ENCODE measurements at places on chromosomes 3 and 15. TPM values are rescaled to one million over a fixed set of nuclear protein-coding genes. Genes with fewer than 3 reads are reported as not detected.
A peak's percentile ranks its signal among the peaks of the same experiment; 100 is the strongest.

PP2D1 gene
- not detected for total RNA-seq

DNA sequence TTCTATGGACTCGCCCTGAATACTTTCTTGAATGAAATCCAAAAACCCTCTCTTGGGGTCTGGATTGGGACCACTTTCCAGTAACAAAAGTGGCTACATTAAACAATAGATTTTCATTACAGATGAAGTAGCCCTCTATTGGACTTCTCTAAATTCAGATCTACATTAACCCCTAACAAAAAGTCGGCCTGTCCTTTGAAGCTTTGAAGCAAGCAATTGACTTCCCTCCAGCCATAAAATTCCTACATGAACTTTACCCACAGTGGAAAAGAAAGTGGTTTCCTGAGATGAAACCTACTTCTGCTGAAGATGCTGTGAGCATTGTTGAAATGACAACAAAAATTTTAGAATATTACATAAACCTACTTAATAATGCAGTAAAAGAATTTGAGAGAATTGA is 967.1 kb upstream of the ROBO1 start:
- no peak for DNase-seq

DNA sequence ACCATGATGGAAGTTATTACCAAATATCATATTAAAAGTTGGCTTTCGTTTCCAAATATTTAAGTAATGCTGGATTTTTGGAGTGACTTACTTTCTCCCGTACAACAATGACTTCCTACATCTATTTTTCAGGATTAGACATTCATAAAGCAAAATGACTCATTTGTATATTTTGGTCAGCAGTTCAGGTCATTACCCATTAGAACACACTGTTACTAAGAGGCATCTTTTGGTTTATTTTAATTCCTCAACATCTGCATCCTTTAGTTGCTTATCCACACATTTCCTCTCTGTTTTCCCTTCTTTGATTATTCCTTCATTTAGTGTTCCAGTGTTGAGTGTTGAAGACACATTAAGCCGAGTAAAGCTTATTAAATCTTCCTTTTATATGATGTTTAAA is 348.2 kb downstream of the NAALADL2 start:
- no peak for DNase-seq

GRCh38 chr15:45734260-45734711 is 99.5 kb downstream of the SQOR start:
- no peak for DNase-seq

DNA sequence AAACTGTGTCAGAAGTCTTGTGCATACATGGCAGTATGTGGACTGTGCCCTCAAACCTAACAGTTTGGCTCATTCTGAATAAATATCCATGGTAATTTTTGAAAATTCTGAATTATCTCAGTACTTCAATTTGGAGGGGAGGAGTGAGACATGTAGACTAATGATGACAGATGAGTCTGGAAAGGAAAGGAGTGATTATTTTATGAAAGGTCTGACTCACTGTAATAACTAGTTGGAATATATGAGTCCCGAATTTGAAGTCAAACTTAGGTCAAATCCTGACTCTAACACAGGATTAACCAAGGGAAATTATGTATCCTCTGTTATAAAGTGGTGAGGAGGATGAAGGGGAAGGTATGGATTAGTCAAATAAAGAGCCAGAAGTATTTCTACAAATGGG is 38.6 kb downstream of the SUCNR1 start:
- DNase-seq, result no peak

FBLN2 gene
- 30.9 TPM for total RNA-seq

FAM43A gene
- total RNA-seq, result 5.0 TPM

DNA sequence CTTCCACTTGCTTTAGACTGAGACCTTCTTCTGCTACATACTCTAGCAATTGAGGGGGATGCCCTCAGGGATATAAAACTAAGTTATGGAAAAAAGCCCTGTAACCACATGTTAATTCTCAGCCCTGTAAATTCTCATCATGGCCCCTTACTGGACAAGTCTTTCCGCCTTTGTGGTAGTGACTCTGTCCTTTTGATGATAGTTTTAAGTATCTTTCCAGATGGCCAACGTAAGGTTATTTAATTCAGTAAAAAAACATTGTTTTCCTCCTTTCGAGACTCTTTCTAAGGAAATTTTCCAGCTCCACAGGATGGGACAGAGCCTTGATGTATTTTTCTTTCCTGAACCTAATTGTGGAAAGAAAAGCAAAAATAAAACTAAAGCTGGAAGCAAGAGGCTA is 25.3 kb upstream of the TM4SF4 start:
- DNase-seq, result no peak

- DNase-seq, result peak; percentile 75
These were observed 3.5 kb downstream of the ISLR2 start for GRCh38 chr15:74133694-74134386.

ATP13A4 gene
- total RNA-seq, result 0.81 TPM

DNA sequence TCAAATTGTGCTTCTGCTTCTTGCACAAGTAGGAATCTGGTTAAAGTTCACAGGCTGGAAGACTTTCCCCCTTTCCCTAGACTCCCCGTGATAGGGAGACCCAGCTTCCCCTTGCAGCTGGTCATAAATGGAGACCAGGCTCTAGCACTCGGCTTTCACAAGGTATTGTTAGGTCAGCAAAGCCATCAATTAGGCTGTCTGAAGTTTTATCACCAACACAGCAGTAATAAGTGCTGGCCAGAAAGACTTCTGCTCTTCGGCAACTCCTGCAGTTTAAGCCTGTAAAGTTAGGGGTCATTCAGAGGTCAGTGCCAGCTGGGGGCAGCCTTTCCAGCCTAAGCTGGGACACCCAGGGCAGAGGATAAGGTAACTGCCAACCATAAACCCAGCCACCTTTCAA is 203.4 kb downstream of the MEIS2 start:
- DNase-seq, result no peak

SEC11A gene
- 187 TPM for total RNA-seq

DNA sequence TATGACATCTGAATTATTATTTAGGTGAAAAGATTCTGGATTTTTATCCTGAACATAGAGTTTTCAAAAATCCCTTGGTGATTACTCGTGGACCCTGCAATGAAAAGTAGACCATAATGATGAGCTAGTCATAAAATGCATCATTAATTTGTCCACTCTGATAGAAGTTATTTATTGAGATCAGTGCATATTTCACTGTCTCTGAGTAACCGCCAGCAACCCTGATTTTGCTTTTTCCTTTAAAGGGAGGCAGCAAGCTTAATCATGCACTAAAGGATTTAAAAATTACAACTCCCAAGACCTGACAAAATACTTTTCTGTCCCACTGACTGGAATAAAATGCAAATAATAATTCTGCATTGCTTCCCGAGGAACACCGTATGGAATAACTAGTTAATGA is 259.6 kb upstream of the DPPA4 start:
- no peak for DNase-seq

GRCh38 chr3:150344079-150344759 is 63.9 kb upstream of the TSC22D2 start:
- DNase-seq, result no peak

KCNAB1 gene
- total RNA-seq, result 0.42 TPM

GLDN gene
- total RNA-seq, result 0.67 TPM

GRCh38 chr3:170632780-170633179 is 46.9 kb upstream of the SLC7A14 start:
- no peak for DNase-seq

DNA sequence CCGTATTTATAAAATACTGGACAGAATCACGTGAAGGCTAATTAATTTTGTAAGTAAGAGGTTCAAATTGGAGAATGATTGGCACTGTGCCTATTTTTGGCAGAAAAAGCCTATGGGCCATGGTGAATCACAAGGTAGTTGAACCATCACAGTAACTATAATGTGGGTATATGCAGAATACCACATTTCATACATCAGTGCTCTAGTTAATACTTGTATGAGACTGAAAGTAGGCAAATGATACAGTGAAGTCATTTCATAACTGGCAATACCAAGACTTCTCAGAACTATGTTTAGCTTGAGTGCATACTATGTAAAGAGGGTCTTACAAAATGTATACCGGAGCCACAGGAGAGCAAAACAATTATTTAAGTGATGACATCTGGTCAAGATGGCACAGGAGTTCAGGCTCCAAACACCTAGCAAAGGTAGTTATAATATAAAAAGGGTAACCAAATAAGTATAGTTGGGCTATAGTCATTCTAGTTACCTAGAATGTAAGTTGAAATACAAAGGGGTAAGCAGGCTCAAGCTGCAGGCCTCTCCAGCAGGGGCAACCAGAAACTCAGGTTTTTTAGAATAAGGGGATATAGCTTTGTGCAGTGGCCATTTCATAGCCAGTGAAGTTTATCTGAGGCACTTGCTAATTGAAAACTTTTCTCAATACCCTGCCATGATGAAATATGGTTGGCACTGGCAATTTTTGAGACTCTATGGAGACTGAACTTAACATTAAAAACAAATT is 19.1 kb downstream of the GPR160 start:
- no peak for DNase-seq

- DNase-seq, result no peak
These were observed 41.4 kb downstream of the COL6A6 start for GRCh38 chr3:130558366-130558765.

- no peak for DNase-seq
These were observed 11.9 kb downstream of the DZIP1L start for GRCh38 chr3:138103466-138103865.

VPS39 gene
- total RNA-seq, result 26.6 TPM

GRCh38 chr3:117898722-117899522 is 1135.7 kb downstream of the IGSF11 start:
- no peak for DNase-seq

GOLGA8T gene
- total RNA-seq, result 1.1 TPM

DNA sequence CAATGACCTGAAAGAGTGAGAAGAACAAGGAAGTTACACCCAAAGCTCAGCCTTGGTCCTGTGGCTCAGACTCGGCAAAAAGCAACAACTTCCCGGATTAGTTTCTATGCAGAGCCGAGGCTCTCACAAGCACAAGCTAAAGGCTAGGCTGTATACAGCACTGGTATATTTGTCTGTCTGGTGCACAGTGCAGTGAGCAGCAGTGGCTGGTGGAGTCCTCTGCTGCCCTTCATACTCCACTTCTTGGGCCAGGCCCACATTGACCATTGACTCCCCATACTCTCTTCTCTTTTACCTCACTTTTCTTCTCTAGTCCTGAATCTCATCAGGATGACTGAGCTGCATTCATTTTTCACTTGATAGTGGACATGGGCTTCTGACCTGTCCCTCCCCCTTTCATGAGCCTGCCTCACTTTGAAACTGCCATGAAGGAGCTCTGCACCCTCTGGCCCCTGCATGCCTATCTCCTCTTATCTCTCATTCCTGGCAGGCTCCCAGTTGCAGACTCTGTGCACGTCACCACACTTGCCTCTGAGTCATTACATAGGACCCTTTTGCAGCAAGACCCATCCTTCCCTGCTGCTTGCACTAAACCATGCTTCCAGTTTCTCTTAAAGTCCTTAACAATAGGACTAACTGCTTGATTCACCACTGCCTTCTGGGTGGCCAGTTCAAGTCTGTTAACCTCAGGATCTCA is 379.3 kb downstream of the NTRK3 start:
- no peak for DNase-seq

DNA sequence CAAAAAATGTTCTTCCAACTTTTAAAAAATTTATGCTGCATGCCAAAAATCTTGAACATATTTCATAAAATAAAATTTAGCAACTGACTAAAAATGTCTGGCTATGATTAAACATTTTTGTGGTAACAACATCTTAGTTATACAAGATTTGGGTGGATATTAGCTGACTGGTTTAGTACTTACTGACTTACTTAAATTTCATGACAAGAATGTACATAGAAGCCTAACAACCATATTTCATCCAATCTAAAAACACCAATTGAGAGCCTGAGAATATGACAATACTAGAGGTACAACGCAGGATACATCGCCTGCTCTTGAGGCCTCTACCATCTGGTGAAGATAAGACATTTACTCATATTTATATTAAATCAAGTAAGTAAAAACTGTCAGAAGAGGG is 34.6 kb downstream of the GNB4 start:
- DNase-seq, result no peak

CNTN6 gene
- not detected for total RNA-seq

LYSMD4 gene
- total RNA-seq, result 6.4 TPM

FANCD2 gene
- total RNA-seq, result 77.5 TPM

SCN5A gene
- 8.1 TPM for total RNA-seq

SH2D7 gene
- not detected for total RNA-seq

- DNase-seq, result no peak
These were observed 90.1 kb downstream of the TMCO5A start for GRCh38 chr15:38024293-38025091.

DNA sequence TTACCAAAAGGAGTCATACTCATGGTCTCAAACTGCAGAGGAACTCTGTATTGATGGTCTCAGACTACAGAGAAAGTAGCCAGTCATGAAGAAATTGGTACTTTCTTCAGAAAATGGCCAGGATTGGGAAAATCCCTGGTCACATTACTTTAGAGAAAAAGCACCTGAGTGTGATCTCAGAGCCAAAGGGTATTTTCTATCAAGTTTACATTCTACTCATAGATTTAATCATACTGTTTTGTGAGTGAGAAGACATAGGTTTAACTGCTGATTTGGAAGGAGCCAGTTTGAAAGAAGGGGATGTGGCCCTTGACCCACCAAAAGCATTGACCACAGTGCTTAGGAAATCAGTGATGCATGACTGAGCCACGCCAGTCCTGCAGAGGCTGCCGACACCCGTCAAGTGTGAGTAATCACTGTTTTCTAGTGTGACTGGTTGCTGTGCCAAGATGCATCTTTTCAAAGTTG is 203.6 kb downstream of the AKAP13 start:
- DNase-seq, result no peak

WDR93 gene
- not detected for total RNA-seq

CCDC9B gene
- 0.18 TPM for total RNA-seq

DNA sequence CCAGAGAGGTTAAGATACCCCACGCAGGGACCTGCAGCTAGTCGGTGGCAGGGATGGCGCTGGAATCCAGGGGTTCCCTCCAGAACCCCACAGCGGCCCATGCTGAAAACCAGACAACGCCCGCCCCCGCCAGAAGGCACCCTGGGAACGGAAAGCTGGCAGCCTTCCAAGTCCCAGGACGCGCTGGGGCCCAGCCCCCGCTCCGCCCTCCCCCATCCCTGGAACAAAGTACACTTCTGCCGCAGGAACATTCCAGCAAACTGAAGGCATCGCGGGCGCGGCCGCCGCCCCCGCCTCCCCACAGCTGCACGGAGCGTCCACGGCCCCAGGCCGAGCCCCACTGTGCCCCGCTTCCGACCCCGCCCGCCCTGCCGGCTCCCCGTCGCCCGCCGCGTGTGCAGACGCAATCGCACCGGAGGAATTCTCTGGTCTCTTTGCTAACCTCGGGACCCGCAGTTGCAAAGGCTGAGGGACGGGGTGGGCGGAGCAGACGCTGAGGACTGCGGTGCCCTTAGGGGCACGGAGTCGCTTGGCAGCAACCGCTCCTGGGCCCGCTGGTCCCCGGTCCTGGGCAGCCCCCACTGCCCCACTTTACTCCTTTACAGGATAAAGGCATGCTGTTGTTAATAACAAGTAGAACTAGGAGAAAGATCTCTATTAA is 44.8 kb upstream of the RNU6-1 start:
- DNase-seq, result peak; percentile 89

DNA sequence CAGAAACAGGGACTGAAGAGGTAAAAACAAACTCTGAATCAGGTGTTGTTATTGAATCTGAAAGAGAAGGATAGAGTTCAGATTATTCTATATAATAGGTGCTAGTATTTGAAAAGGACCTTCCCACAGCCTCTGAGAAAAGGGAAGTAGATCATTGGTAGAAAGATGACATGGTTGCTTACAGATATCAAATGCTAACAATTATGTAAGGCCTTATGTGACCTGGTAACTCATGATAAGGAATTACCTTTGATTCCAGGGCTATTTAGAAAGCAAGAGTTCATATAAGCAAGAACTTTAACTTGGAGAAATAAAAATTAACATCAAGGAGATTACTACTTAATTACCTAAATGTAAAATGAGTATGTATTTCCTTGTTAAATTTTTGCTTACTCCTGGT is 7.6 kb downstream of the SLC27A2 start:
- no peak for DNase-seq

- no peak for DNase-seq
These were observed 53.4 kb upstream of the DCUN1D1 start for GRCh38 chr3:183033746-183034145.
